ENCODE measurements at places on chromosomes 12 and 14.

DNA sequence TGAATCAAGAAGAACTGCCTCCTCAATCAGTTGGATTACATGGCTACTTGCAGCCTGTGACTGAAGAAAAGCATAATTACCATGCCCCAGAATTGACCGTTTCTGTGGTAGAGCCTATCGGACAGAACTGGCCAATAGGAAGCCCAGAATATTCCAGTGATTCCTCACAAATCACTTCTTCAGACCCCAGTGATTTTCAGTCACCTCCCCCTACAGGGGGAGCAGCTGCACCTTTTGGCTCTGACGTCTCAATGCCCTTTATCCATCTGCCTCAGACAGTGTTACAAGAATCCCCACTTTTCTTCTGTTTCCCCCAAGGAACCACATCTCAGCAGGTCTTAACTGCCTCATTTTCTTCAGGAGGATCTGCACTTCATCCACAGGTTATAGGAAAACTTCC, 80.8 kb downstream of the RAD52 start:
- no peak for DNase-seq

DNA sequence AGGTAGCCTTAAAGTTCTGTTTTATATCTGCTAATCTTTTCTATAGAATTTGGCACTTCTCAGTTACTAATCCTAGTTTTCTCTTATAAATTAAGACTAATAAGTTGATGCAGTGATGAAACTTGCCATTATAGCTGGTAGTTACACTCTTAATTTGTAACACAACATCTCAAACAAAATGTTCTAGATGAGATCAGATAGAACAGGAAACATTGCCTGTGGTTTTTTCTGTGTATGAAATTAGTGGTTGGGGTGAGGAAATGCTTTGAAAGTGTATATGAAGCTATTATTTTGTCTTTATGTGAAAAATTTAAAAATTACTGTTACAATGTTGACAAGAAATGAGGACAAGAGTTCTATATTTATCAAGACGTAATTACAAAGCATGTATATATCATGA, 91.9 kb downstream of the PCNX1 start:
- no peak for DNase-seq

- DNase-seq, result no peak
These were observed 367.3 kb upstream of the KITLG start for GRCh38 chr12:88947486-88948043.

GRCh38 chr14:25929881-25930615, 667.8 kb downstream of the NOVA1 start:
- no peak for DNase-seq

- DNase-seq, result no peak
These were observed 50.6 kb upstream of the FUT8 start for GRCh38 chr14:65361920-65362319.

GRCh38 chr12:63899396-63899795, 54.9 kb downstream of the SRGAP1 start:
- DNase-seq, result no peak

DNA sequence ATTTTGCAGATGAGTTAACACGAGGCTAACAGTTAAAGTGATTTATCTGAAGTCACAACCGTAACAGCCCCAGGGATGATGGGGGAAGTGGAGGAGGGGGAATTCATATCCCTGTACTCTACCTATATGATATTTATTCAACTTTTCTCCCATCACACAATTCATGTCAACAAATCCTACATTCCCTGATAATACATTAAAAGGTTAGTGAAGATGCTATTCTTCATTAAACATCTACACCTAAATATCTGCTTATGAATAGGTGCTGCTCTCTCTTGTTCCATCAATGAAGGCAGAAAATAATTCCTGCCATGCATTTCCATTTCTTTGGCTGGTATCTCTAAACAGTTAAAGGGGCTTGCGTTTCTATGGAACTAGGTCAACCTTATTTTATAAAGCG, 6.8 kb downstream of the YBX3 start:
- DNase-seq, result no peak

DNA sequence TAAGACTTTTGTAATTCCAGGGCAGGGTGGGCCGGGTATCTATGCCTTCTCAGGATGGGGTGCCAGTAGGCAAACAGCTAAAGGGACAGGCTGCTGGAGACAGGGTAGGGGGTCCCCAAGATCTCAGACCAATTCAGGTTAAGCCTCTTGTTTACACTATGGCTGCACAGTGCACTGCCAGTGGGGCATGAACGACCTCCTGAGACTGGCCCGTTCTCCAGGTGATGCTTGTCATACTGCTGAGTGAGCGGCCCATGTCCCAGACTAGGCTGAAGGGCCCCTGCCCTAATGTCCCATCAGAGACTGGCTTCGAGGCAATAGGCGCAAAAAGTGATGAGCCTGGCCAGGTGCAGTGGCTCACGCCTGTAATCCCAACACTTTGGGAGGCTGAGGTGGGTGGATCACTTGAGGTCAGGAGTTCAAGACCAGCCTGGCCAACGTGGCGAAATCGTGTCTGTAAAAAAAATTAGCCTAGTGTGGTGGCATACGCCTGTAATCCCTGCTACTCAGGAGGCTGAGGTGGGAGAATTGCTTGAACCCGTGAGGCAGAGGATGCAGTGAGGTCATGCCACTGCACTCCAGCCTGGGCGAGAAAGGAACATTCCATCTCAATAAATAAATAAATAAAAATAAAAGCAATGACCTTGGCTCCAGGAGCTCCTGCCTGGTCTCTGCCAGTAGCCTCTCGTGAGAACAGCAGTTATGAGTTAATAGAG, 12.6 kb downstream of the SLC25A29 start:
- no peak for DNase-seq

DNA sequence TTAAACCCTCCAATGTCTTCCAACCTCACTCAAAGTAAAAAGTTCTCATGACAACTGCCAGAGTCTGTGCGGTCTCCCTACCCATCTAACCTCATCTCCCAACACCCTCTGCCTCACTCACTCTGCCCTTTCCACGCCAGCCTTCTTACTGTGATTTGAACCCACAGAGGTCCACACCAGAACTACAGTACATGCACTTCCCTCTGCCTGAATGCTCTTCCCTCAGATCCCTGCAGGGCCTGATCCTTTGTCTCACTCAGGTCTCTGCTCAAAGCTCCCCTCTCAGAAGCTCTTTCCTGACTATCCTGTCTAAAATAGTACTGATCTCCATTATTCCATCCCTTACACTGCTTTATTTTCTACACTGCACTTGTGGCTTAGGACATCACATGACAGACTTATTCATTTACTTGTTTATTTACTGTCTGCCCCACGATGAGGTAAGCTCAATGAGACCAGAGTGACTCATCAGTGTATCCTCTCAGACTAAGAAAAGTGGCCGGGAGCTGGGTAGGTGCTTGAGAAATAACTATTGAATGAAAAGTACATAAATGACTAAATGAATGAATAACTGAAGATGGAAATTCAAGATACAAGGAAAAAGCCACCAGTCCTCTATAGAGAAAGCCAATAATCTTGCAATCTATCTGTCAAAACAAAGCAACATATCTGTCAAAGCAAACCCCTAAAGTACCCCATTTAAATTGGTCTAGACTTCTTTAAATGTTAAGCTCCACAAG, 17.1 kb downstream of the POMT2 start:
- no peak for DNase-seq
